Forelimb muscle (tissue), 1 donor: ENCODE measurements at places on chromosomes 12 and 14.
A peak's percentile ranks its signal among the peaks of the same experiment; 100 is the strongest.

DNA sequence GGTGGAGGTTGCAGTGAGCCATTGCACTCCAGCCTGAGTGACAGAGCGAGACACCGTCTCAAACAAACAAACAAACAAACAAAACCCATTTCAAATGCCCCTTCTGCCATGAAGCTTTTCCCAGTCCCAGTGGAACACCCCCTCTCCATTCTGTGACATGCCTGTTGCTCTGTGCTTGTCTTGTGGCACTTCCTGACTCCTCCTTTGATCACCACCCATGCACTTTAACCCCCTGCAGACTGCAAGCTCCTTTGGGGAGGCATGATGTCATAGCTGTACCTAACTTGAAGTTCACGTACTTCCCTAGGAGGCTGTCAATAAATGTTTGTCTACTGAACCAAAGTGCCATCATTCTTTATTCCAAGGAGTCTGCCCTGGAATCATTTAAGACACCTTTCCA lies 64.7 kb downstream of the TMCC3 start:
- DNase-seq: no peak

- DNase-seq: no peak
Observed at GRCh38 chr12:56521209-56521589, 421 bp upstream of the RBMS2 start.

GRCh38 chr14:93525696-93526451 lies 95.1 kb downstream of the UNC79 start:
- DNase-seq: no peak

GRCh38 chr14:79057333-79057732 lies 887.2 kb downstream of the NRXN3 start:
- DNase-seq: no peak

DNA sequence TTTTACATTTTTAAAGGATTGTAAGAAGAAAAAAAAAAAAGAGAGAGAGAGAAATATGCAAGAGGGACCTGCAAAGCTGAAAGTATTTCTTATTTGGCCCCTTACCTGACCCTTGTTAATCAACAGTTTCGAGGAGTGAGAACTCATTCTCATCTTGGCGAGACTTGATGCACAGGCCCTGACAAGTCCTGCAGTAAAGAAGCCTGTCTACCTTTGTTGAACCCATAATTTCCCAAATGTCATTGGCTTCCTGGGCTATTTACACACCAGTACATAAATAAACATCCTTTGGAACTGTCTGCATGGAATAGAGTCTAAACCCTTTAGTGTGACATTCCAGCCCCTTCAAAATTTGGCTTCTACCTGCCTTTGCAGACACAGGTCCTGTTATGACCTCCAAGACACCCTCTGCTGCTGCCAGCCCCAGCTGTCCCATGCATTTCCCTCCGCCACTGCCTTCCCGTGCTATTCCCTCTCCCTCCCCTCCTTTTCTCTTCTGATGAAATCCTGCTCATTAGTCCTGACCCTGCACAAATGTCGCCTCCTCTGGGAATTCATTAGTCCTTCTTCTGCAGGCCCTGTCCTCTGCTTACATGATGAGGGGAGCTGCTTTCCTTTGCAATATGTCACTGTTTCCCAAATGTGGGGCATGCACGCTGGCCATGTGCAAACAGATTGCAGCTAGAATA lies 35.1 kb downstream of the MYL2 start:
- DNase-seq: no peak

- DNase-seq: no peak
Observed at GRCh38 chr14:71168564-71169427, 261.5 kb downstream of the PCNX1 start.

- no peak for DNase-seq
Observed at GRCh38 chr12:30835216-30835615, 80.5 kb upstream of the CAPRIN2 start.

DNA sequence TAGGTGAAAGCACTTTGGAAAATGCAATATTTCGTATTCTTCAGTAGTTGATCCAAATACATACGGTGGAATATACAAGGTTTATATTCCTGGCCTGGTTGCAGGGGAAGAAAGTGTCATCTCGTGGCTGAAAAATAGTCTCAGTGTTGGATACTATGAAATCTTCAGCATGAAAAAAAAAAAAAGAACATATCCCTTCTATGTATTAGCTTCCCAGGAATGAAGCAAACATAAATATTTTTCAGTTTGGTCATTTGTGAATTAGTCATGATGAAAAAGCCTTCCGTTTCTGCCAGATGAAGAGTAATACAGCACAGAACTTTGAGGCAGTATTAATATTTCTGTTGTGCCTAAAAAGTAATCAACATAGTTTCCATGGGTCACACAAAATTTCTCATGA lies 36.7 kb downstream of the FLRT2 start:
- DNase-seq: no peak

DNA sequence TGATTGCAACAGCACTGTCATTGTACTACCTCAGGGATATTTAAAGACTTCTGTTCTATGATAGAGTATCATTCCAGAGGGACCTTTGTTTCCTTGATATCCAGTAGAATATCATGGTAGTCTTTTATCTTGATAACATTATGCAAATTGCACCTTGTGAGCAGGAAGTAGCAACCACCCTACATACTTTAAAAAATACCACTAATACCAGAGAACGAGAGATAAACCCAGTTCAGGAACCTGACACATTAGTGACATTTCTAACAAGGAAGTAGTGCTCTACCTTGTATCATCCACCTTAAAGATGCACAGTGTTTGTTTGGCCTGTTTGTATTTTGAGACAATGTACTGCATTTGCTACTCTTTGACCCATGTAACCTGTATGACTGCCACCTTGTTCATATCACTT lies 8.8 kb upstream of the MAP4K5 start:
- no peak for DNase-seq

DNA sequence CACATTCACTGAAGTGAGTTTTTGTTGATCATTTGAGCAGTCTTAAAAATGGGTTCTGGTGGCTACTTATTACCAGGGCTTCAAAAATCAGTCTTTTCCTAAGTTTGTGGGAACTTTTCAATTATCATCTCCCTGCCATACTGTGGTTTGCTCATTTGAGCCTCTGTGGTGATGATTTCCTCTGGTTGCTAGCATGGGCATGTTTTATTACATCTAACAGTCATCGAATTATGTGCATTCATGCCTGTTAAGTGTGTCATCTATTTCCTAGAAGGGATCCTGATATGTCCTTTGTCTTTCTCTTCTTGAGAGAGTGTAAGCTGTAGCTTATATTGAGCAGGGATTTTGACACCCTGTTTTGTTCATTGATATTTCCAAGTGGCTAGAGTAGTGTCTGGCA lies 116.8 kb downstream of the WIF1 start:
- DNase-seq: no peak

GRCh38 chr12:12384571-12385340 lies 27.9 kb downstream of the BORCS5 start:
- DNase-seq: no peak

DNA sequence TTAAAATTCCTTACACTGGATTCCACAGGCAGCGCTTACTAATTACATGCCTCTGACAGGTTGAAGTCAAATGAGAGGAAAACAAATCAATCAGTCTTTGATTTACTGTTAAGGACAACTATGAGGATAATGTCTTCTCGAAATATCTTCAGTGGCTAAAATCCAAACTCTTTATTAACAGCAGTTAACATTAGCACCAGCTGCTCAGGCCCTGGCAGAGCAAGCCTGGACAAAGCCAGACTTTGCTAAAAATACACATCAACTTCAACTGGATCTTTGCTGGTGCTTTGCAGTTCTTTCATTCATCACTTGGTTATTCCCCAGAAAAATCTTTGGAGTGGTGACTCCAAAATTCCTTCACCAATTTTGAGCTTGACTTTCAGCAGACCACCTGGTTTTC lies 98.7 kb downstream of the HECTD4 start:
- DNase-seq: no peak

GRCh38 chr14:60189923-60190840 lies 25.0 kb upstream of the DHRS7 start:
- DNase-seq: no peak

GRCh38 chr12:68930178-68930577 lies 2.8 kb downstream of the CPM start:
- no peak for DNase-seq

- peak; percentile 41 for DNase-seq
Observed at GRCh38 chr14:33839193-33840076, 111.4 kb downstream of the EGLN3 start.

DNA sequence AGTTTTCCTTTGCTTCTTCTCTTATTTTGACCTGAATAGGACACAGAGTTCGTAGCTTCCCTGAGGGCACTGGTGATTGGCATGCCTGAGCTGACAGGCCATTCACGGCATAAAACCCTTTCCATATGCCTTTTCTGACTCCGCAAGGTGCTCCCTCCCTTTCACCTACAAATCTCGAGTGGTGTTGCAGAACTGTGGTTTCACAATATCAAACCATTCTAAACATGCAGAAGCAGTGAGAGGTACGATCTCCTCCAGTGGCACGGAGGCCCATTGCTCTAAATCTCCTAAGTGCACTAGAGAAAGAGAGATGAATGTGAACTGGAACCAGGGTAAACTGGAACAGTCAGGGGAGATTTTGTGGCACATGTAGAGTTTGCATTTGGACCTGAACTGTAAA lies 23.9 kb downstream of the CLSTN3 start:
- no peak for DNase-seq

- no peak for DNase-seq
Observed at GRCh38 chr12:4388032-4388431, 8.5 kb upstream of the FGF23 start.

GRCh38 chr14:74610866-74611649 lies 979 bp downstream of the LTBP2 start:
- no peak for DNase-seq

DNA sequence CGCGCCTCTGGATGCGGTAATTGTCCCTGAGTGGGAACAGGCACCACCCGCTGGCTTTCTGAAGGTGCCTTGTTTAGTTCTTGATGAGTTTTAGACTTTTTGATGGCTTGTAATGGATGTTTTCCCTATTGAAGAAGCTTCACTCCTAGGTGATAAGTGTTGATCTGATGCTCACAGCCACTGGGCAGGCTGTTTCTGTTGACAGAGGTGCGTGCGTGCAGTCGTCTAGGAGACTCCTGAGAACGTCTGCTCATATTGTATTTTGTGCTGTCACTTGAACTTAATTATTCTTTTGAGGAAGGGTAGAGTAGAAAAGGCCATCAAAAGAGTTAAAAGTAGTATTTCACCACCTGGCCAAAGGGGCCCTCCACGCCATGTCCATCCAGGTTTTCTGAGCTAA lies 70.5 kb downstream of the EP400 start:
- no peak for DNase-seq

DNA sequence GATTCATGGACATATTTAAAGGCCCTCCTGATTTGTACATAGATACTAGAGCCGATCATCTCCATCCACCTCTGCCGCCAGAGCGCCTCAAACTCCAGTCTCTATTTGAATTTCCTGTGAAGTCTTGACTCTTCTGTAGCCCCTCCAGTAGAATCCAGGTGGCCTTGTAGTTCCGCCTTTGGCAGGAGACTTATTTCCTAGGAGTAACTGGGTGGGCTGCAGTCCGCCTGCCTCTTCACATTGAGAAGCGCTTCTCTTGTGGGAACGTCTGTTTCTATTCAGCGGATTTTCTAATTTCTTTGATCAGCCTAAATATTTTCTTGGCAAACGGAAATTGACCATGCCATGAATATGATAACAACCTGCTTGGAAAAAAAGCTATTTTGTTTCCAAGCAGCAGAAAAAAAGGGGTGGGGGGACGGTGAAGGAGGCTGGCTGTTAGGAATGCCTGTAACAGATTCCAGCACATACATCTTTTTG lies 9.0 kb upstream of the SIX1 start:
- no peak for DNase-seq

GRCh38 chr14:68307790-68308168 lies 485.1 kb downstream of the ZFP36L1 start:
- peak; percentile 88 for DNase-seq

GRCh38 chr12:31407562-31407961 lies 81.6 kb upstream of the SINHCAF start:
- no peak for DNase-seq

DNA sequence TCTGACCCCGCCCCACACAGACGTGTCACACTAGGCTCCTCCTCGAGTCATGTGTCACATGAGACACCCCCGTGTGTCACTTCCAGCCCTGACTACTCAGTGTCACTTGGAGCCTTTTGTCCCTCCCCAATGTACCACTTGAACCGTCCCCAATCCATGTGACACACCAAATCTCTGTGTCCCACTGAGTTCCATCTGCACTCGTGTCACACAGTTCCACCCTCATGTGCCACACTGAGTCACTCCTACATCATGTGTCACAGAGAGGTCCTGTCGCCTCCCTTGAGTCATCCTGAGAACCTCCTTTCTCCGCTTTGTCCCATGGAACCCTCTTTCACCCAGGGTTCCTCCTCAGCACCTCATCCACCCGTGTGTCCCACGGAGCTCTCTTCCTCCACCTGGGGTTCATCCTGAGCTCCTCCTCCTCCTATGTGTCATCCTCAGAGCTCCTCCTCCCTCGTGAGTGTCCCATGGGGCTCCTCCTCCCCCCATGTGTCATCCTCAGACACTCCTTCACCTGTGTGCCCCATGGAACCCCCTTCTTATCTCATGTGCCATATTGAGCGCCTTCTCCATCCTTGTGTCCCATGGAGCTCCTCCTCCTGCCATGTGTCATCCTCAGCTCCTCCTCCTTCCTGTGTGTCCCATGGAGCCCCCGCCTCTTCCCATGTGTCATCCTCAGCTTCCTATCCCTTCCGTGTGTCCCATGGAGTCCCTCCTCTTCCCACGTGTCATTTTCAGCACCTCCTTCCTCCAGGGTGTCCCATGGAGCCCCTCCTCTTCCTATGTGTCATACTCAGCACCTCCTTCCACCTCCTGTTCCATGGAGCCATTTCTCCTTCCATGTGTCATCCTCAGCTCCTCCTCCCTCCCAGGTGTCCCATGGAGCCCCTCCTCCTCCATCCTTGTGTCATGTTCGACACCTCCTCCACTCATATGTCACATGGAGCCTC lies 32.0 kb downstream of the RTL1 start:
- DNase-seq: no peak
